ENCODE measurements at places on chromosomes 1 and 21. TPM values are rescaled to one million over a fixed set of nuclear protein-coding genes. Genes with fewer than 3 reads are reported as not detected.

The RNU1-4 gene
- not detected for polyA plus RNA-seq

The TMEM183A gene
- 46.7 TPM for polyA plus RNA-seq

The MECR gene
- 20.5 TPM for polyA plus RNA-seq

The RNU1-1 gene
- not detected for polyA plus RNA-seq

The SH3BGR gene
- polyA plus RNA-seq, result 1.5 TPM

The DRAXIN gene
- 0.13 TPM for polyA plus RNA-seq

The TTC24 gene
- polyA plus RNA-seq, result 0.38 TPM

Measured in IgD-negative memory B cell (primary cell).